Activated CD4-positive, CD25-positive, alpha-beta regulatory T cell treated with anti-CD3 and anti-CD28 coated beads, Interleukin-2, amount 50 U/mL, for 16 hours (primary cell): ENCODE measurements at places on chromosomes 4 and X.

GRCh38 chr4:19134685-19135084 lies 1113.1 kb upstream of the LCORL start:
- no peak for DNase-seq

DNA sequence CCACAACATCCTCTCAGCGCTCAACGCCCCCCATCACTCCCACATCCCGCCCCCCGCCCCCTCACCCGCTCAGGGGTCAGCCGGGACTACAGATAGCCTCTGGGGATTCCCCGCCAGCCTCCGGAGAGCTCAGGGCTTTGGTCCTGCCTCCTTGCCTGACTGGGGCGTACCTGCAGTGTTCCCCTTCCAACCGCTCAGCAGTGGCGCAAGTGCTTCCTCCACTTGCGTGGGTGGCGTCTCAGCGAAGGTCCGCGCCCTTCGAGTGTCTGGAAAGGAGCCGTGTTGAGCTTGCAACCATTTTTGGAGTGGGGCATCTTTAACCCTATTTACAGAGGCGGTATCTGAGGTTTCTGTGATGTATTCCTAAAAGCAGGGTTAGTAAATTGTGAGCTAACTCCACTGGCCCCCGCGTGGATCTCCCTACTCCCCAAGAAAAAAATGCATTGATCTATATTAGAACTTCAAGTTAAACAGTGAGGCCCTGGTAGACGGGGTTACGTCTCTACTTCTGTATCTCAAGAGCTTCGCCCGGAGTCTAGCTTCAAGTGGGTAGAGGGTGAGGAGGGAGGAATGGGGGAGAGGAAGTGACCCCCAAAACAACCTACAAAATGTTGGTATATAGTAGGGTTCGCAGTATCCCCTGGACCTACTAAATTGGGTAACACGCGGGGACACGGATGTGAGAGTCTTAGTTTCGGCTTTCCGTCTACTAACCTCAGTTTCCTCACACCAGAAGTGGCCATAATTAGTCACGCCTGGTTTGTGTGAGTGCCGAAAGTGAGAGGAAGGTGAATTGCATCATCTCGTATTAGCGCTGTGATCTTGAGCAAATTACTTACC lies 16.1 kb downstream of the NKX3-2 start:
- no peak for DNase-seq

- no peak for DNase-seq
Observed at GRCh38 chr4:147899512-147899911, 167.6 kb downstream of the ARHGAP10 start.

GRCh38 chr4:159010563-159011260 lies 92.2 kb upstream of the RAPGEF2 start:
- no peak for DNase-seq

DNA sequence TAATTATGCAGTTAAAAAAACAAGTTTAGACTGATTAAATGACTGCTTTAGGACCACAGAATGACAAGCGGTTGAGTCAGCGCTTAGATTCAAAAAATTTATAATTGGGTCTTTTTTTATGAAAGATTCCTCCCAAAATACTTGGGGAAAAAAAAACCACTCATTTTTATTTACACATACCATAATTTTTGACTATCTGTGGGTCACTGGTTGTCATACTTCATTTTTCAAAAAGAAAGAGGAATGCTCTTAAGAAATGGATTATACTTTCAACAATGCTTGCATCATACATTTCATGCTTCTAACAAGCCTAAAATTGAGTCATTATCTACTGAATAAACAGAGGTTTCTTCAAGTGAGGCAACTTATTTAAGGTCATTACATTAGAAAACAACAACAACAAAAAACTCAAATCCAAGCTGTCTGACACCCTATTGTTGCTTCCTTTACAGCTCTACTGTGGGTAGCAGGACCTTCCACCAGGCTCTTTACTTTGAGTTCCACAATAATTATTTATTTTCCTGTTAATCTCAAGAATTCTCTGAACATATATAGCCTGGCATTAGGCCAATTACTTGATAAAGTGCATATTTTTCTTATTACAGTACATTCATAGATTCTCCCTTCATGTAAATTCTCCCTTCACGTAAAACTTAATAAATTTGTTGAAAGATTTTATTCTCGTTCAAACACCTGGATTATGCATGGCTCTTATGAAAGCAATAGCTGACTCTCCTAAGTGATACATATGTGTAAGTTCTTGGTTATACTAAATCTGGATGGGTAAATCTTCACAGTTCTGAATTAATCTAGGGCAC lies 445.5 kb downstream of the PCDH10 start:
- no peak for DNase-seq

DNA sequence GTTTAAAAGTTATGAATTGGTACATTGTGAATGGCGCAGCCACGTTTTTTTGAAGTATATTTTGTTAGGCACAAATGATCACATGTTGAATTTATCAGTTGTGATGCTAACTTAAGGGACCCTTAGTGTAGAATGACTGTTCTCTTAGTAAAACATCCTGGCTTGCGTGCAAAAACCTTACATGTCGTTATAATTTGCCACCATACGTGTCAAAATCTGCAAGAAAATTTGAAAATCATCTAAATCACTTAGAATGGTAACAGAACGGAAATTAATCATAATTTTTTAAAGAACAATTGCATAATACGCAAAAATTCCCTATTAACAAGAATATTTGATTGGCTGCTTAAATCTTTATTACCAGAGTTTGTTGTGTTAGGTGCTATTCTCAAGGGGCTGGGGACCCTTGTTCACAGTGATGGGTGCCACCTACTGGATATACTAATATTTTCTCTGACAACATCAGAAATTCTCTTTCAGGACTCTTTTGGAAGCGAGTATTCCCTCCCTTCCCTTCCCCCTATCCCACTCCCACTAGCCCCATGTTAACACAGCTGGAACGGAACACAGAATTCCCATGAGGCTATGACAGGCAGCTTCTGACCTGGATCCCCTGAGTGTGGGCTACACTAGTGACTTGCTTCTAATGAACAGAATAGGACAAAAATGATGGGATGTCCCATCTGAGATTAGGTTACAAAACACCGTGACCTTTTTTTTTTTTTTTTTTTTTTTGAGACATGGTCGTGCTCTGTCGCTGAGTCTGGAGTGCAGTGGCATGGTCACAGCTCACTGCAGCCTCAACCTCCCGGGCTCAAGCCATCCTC lies 71.8 kb downstream of the SUPT20HL2 start:
- no peak for DNase-seq

- no peak for DNase-seq
Observed at GRCh38 chr4:112378858-112379257, 81.7 kb downstream of the ALPK1 start.

- no peak for DNase-seq
Observed at GRCh38 chrX:97524997-97525396, 641.3 kb downstream of the RPA4 start.
